ENCODE measurements at places on chromosomes 1 and 21.

GRCh38 chr1:155910621-155911121 is 478 bp downstream of the RIT1 start:
- DNase-seq, result no peak

- no peak for DNase-seq
Observed at GRCh38 chr1:9577423-9577822, 11.3 kb upstream of the TMEM201 start.

GRCh38 chr1:234699795-234700665 is 90.1 kb upstream of the IRF2BP2 start:
- no peak for DNase-seq

DNA sequence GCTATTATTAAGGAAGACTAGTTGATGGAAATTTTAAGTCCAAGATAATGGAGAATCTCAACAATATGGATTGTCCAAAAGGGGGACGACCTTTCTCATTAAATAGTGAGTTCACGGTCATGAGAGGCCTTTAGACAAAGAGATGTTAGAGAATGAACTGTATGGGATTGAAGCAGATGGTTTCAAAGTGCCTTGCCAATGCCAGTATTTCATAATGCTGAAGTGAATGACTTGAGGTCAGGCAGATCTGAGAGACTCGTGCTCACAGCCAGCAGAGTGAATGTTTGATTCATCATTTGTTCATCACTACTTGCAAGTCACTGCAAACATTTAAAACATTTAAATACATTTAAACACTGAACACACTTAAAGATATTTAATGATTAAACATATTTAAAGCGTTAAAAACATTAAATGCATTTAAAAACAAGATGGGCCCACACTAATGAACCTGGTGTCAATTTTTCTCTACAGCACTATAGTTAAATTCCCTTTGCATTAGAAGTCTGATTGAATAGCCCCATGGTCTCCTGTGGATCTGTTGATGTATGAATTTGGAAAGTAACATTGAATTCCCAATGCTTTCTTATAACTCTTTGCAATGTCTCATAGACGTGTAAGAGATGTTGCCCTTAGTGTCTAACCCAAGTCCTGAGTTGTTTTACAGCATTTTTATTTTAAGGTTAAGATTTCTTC is 80.7 kb downstream of the TGFB2 start:
- DNase-seq, result no peak

DNA sequence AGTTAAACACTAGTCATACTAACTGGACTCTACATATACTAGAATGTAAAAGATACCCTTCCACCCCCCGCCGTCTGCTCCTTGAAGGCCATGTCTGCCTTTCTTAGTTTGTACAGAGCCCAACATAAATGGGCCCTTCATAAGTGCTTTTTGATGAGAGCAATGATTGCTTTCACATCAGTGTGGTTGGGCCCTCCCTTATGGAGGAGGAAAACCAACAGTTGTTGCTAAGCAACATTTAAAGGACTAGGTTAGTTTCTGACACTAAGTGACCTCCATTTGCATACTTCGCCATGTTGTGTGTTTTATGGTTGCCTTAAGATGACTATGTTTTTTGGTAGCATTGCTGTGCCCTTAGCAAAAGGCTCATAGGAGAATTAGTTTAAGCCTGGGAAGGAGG is 182.0 kb upstream of the SGIP1 start:
- DNase-seq, result no peak

DNA sequence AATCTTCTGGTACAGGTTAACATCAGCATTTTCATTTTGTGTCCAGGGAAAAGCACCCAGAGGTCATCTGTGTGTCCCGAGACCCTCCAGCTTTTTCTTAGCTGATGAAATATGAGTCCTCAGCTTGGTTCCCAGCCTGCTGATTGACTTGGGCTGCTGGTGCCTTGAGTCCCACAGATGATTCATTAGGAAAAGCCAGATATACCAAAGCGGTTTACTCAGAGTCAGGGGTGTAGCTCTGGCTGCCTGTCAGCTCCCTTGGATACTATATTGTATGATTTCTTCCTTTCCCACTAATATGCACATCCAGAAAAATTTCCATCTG is 43.7 kb upstream of the MAB21L3 start:
- DNase-seq, result no peak

DNA sequence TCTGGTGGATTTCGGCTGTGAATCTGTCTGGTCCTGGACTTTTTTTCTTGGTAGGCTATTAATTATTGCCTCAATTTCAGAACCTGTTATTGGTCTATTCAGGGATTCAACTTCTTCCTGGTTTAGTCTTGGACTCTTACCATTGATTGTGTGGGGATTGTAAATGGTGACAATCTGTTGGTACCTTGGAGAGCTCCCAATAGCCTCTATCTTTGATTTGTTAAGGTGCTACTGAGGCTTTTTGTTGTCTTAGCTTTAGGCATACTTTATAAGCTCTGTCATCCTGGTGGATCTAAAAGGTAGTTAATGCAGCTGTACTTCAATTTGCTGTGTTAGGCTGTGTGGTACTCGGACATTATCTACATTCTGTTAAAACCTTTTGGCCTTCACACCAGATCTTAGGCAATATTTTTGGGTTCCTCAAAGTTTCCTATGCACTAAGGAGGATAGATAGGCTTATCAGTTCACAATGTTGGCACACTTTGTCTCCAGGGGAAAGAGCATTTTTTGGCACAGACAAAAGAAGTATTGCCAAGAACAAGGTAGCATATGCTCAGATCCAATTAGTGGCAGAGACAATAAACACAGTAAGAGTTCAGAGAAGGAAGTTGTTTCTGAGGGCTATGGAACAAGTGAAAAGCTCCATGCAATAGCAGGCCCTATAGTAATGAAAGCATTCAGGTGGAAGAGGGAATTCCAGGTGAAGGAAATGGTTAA is 230.4 kb downstream of the PDE4B start:
- no peak for DNase-seq

DNA sequence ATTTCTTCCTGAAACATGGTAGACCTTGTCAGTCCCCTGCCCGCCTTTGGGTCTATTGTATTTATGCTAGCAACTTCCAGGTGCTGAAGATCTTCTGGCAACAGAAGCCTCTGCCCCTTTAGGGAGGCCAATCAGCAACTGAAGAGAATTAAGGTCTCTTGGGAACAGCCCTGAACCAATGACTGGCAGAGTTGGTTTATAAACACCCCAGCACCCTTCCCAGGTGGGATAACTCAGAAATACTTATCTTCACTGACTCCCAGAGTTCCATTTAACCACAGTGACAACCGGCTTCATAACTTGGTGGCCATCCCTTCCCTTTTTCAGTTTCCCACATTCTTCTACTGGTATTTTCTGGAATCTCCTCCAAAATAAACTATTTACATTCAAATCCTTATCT is 27.2 kb upstream of the TMCO1 start:
- DNase-seq, result no peak

- DNase-seq, result no peak
Observed at GRCh38 chr1:243740255-243740999, 109.6 kb downstream of the AKT3 start.

- DNase-seq, result no peak
Observed at GRCh38 chr1:87449348-87449963, 120.8 kb downstream of the LMO4 start.

- no peak for DNase-seq
Observed at GRCh38 chr1:44417351-44418021, 12.4 kb downstream of the RNF220 start.

DNA sequence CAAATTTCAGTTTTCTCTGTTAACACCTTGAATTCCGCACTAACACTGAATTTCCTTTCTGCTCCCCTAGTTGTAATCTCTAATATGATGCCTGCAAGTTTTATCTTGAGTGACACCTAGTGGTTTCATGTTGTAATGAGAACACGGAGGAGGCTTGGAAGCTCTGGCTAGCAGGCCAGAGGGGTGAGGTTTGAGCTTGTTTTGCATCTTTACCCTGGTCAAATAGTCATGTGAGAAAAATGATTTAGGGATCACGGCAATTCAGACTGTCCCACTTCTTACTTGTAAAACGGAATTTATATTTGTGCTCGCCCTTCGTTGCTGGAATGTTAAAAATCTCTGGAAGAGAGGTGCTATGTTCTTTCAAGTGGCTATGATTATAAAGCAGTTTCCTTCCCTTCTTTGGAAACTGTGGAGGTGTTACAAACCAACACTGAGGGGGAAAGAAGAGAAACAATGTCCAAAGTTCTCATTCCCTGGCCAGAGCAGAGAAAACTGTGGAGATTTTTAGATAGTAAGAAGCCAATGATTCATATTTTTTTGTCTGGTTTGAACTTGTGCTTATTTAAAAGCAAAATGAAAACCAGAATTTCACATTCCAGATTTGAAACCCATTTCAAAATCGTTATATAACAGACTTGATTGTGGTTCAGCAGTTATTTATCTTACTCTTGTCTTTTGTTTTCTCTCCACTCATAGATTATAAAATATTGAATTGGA is 5.3 kb upstream of the MROH9 start:
- DNase-seq, result no peak

DNA sequence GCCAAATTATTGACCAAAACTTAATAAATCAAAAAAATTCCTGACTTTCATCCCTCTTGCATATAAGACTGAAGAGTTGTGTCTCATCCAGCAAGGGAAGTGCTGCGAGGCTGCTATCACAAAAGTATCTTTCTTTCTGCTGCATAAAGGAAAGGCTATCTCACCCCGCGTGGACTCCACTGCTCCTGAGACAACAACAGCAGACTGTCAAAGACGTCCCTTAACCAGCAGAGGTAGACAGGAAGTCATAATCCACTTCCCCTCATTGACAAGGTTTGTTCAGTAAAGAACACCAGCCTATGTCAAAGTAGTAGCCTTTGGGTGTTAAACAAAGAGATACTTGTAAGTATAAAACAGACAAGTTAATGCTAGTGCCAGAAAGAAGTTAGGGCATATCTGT is 29.4 kb downstream of the VPS26C start:
- no peak for DNase-seq

DNA sequence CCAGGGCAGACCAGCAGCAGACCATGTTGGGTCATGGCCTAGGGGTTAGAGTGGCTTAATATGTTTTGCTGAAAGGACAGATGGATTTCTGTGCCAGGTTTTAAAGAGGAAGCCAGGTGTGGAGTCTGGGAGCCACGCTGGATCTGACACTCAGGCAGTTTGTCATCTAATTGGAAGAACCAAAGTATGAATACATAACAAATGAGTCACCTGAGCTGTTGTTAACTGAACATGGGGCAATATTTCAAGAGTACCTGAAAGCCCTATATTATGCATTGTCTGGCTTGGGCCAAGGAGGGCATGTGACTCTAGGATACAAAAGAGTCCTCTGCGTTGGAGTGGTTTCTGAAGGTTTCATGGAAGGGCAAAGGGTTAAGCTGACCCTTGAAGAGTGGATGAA is 70.6 kb downstream of the LMO4 start:
- no peak for DNase-seq

- no peak for DNase-seq
Observed at GRCh38 chr1:162251102-162251501, 125.6 kb downstream of the SPATA46 start.

- no peak for DNase-seq
Observed at GRCh38 chr1:40699787-40700186, 8.3 kb downstream of the NFYC start.

DNA sequence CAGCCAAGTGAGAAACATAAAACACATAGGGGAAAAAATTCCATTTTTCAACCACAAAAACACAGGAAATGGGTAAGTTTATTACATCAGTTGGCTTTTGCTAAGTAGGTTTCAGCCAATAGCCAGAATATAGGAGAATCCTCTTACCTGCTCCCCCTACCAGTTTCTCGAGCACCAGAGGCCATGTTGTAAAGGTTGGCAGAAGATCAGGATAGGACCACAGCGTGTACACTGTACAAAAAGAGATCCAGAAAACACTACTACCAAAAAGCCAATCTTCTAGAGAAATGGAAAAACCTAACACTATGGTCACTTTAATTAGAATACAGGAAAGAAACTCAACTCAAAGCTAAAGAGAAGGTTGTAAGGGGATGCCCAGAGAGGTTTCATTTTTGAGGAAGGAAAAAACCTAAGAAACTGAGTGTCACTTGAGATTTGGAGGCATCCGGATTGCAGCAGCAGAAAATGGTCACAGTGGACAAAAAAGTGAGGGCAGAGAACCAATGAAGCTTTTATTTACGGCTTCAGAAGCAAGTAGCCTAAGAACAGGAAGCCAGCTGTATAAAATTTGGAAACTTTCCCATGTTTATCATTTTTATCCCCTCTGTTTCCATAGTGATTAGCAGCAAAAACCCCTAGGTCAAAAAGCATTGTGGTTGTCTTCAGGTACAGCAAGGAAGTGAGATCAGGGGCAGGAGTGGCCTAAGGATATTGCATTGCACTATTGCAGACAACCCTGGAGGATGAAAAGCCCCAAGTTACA is 2.9 kb downstream of the EIF2D start:
- DNase-seq, result no peak

- no peak for DNase-seq
Observed at GRCh38 chr1:28160782-28161266, 15.7 kb downstream of the PTAFR start.

DNA sequence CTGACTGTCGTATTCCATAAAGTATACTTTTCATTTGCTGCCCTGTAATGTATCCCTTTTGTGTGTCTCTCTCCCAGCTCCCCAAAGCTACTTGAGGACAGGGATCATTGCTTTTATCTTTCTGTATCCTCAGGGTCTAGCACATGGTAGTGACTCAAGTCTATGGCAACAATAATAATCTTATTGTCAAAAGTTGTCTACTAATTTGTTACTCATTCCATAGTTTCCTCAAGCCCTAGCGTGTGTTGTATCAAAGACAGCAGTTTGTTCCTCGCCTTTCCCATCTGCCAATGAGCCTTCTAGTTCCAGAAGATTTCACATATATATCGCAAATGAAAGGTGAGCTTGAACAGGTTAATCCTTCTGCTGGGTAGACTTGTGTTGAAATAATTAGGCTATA is 9.8 kb upstream of the SLC30A1 start:
- DNase-seq, result no peak

DNA sequence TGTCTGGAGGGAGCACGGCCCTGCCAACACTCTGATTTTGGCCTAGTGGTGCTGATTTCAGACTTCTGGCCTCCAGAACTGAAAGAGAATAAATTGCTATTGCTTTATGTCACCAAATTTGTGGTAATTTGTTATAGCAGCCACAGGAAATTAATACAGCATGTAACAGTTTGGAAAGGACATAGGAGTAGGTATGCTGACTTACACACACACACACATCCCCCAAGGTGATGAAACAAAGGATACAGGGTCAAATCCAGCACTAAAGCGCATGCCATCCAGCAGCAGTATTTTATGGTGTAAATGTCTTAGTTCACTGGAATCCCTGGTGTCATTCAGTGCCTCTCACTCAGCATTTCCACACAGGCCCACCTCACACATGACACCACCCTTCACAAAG is 72.2 kb upstream of the MAN1A2 start:
- DNase-seq, result no peak

- DNase-seq, result no peak
Observed at GRCh38 chr21:35222021-35222420, 172.9 kb upstream of the RUNX1 start.

GRCh38 chr21:45487161-45487806 is 55.0 kb downstream of the SLC19A1 start:
- no peak for DNase-seq

- DNase-seq, result no peak
Observed at GRCh38 chr1:94351481-94351880, 66.7 kb upstream of the ABCD3 start.

All from omental fat pad (tissue), 4 donors.